ENCODE measurements at places on chromosomes 6 and 20.

DNA sequence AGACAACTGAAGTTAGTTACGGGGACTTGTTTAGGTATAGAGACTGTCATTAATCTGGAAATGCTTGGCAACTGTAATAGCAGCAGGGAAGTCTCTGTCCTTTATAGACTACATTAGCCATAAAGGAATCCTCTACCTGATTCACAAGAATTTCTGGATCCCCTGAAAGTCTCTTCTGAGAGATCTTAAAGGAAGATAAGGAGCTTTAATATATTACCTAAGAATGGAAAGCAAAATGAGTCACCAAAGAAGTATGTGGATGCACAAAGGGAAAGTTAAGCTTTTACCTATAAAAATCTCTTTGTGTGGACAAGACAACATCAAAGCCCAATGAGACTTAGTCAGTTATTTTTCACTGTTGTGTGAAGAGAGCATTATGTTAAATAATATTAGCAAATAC lies 92.2 kb upstream of the RSPO3 start:
- DNase-seq: no peak

- DNase-seq: no peak
Observed at GRCh38 chr6:143746202-143747119, 68.7 kb downstream of the PHACTR2 start.

DNA sequence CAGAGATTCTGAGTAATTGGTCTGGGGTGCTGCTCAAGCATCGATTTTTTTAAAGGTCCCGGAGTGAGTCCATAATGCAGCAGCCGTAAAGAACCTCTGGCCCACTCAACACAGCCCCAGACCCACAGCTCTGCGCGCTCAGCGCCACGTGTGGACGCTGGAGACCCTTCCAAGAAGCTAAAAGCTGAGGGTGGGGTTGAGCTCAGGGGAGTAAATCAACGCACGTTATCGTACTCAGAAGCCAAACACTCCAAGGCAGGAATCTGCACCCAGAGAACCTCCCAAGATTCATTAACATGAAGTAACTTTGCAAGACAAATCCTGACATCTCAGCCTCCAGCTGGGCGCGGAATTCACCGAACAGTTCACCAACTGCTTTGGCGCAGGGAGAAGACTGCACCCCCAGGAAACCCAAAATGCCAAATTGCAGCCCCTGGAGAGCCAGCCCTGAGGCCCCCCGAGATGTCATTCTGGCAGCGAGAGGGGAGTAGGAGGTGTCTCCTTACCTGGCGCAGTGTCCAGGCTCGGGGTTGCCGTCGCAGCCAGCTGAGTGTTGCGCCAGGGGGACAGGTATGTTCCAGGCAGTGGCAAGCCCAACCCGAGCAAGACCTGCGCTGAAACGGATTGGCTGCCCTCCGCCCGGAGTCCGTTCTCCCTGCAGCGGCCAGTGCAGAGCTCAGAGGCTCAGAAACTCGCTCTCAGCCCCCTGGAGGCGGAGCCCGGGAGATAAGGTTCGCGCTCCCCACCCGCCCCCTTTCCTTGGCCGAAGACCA lies at the start of gene COL21A1:
TSS of gene COL21A1 (minus strand) at position 700 of the 773 bp plus-strand sequence. CDS start 64,962 bp downstream, outside the sequence.
- DNase-seq: peak; percentile 29

- no peak for DNase-seq
Observed at GRCh38 chr6:6091608-6092002, 84.9 kb upstream of the NRN1 start.

DNA sequence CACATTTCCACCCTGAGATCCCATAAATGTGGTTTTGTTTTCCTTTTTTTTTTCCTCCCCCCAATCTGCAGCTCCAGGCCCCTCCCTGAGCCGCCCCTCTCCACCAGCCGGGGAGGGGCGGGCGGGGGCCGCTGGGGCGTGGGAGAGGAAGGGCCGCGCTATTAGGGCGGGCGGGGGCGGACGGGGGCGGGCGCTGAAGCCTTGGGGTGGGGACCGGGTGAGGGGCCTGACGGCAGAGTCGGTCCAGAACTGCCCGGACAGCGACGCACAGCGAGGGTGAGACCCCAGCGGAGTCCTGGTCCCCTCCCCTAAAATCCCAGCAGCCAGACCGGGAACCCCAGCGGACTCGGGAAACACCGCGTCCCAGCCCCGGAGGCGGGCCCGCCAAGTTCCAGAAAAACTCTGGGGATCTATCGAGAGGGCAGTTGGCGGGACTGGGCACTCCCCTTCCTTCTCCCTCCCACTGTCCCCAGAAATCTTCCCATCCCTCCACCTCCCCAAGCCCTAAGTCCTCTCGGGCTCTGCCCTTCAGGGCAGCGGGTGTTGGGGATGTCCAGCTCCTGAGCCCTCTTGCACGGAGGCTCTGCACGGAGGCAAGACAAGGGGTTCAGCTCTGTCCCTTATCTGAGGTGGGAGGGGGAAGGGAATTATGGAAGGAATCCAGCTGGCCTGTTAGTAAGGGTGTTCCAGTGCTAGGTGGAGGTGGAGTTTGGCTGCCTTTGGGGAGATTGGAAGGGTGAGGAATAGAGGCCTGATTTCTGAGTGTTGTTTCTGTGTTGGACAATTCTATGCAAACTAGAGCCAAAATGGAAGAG lies at the start of gene PRICKLE4:
TSS of gene PRICKLE4 (plus strand) at position 232 of the 815 bp plus-strand sequence. CDS start 2,692 bp downstream, outside the sequence.
- DNase-seq: no peak

GRCh38 chr6:116101302-116101718 lies 657 bp downstream of the NT5DC1 start:
- no peak for DNase-seq

DNA sequence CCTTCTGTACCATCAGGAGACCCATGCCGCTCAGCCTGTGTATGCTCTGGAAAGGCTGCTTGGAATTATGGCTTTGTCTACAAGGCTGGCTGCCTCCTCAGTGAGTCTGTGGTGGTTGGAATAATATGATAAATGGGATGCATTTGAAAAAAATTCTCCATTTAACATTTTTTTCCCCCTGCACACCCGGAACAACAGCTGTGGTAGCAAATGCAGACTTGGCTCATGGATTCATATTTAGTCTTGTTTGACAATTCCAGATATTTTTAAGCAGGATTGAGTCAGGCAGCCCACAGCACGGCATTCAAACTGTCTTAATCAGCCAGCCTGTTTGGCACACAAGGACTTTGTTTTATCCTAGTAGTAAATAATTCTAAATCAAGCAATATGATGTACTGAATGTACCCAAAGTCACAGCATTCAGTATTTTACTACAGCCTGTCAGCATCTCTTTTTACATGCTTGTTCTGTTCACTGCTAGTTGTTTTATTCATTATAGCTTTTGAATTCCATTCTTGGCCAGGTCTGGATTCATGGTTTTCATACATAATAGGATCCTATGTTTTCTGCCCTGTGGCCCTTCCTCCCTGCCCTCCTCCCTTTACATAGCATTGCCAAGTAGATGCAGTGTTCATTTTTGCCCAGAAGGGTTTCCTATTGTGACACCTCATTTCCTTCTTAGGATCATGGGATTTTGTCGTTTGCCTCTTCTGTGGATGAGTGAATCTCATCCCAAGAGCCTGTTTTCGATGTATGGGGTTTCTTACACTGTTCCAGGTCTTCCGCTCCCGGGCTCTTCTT lies 68.1 kb downstream of the LRRC1 start:
- DNase-seq: peak; percentile 57

GRCh38 chr6:73079611-73079955 lies 145.7 kb downstream of the KHDC1L start:
- DNase-seq: peak; percentile 56

- no peak for DNase-seq
Observed at GRCh38 chr6:56660381-56660730, 17.7 kb upstream of the DST start.

Data from fibroblast of skin of back (primary cell).